Activated CD8-positive, alpha-beta T cell treated with anti-CD3 and anti-CD28 coated beads, Interleukin-2, amount 10 ng/mL, durations not matched to agents 7 days and 5 days (primary cell): ENCODE measurements at places on chromosomes 16 and 17. TPM values are rescaled to one million over a fixed set of nuclear protein-coding genes. Genes with fewer than 3 reads are reported as not detected.

RBFOX1 gene
- not detected for total RNA-seq

SPATA22 gene
- total RNA-seq, result not detected

PHB1 gene
- total RNA-seq, result 183 TPM

CNP gene
- 94.6 TPM for total RNA-seq

KRTAP9-4 gene
- not detected for total RNA-seq

ABCC6 gene
- not detected for total RNA-seq

TBC1D3K gene
- total RNA-seq, result not detected

SENP3 gene
- 54.4 TPM for total RNA-seq

SUPT6H gene
- total RNA-seq, result 69.4 TPM

ABCC3 gene
- total RNA-seq, result not detected

SGSM2 gene
- total RNA-seq, result 65.9 TPM

KRT20 gene
- total RNA-seq, result not detected

LPCAT2 gene
- 0.37 TPM for total RNA-seq

CASKIN2 gene
- total RNA-seq, result 0.68 TPM

SPIRE2 gene
- not detected for total RNA-seq

CDH5 gene
- total RNA-seq, result not detected

TIMP2 gene
- total RNA-seq, result 3.8 TPM

CCDC92B gene
- total RNA-seq, result not detected

CSNK1D gene
- 99.5 TPM for total RNA-seq

CHST4 gene
- not detected for total RNA-seq

GUCY2D gene
- not detected for total RNA-seq

AARS1 gene
- 98.5 TPM for total RNA-seq

SLC6A2 gene
- total RNA-seq, result not detected

TAT gene
- total RNA-seq, result not detected

BAIAP3 gene
- 0.24 TPM for total RNA-seq

CACNG5 gene
- not detected for total RNA-seq

REXO5 gene
- total RNA-seq, result 10.6 TPM

ZFPM1 gene
- total RNA-seq, result 15.8 TPM

CARHSP1 gene
- 209 TPM for total RNA-seq

TBC1D3D gene
- 0.23 TPM for total RNA-seq

SEZ6 gene
- total RNA-seq, result not detected

NOXO1 gene
- not detected for total RNA-seq

RASL10B gene
- total RNA-seq, result 0.10 TPM

RNU2-1 gene
- total RNA-seq, result 6,708 TPM

MYH1 gene
- not detected for total RNA-seq

ARL2BP gene
- total RNA-seq, result 33.3 TPM

CCL18 gene
- not detected for total RNA-seq

TM4SF5 gene
- total RNA-seq, result not detected

CDH16 gene
- total RNA-seq, result not detected

EFNB3 gene
- total RNA-seq, result not detected
